H1 (cell line): ENCODE measurements at places on chromosomes 7 and 10. TPM values are rescaled to one million over a fixed set of nuclear protein-coding genes. Genes with fewer than 3 reads are reported as not detected.
A peak's percentile ranks its signal among the peaks of the same experiment; 100 is the strongest.

The TPK1 gene
- total RNA-seq = 1.8 and 2.7 TPM in 2 replicates

- H3K4me1 ChIP-seq = no peaks in the 10 kb centered on the region
- no peak overlapping the region for H3K27ac ChIP-seq
- H3K27me3 ChIP-seq = no peaks in the 10 kb centered on the region
- no peak overlapping the region for H3K4me3 ChIP-seq
These were observed 32.2 kb upstream of the ITGB8 start for GRCh38 chr7:20298486-20298901.

GRCh38 chr7:115749924-115750323 lies 280.6 kb downstream of the TFEC start:
- DNase-seq = no peak
- no peak overlapping the region for H3K4me3 ChIP-seq
- H3K4me1 ChIP-seq = no peaks in the 10 kb centered on the region
- H3K36me3 ChIP-seq = no peaks in the 10 kb centered on the region
- H3K27me3 ChIP-seq = no peaks in the 10 kb centered on the region

The PWWP2B gene
- total RNA-seq = 10.8 and 11.0 TPM in 2 replicates

DNA sequence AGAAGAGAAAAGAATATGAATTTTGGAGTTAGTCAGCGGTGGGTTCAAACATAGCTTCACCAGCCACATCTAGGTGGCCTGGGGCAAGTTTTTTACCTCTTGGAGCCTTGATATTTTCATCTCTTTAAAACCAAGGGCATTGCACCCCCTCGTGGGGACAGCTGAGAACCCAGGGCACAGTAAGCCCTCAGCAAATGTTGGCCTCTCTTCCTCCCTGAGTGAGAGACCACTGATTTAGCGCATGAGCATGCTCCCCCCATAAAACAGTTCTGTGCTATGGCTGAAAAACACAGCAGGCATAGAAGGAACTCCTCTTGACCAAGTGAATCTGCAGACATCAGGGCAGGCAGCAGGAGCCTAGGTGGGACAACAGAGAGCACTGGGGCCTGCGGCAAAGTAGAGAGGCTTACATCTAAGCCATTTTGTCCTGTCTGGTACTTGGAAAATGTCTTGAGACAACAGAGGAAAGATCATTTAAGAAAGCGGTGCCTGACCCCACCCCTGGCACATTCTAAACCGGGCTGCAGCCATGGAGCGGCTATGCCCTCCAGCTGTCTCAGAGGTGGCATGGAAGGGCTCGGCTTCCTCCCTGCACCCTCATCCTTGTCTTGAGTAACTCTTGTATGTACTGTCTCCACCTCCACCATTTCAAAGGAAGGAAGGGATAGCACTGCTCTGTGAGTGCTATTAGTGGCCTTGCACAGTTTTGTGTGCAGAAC lies 94.7 kb downstream of the ARHGAP22 start:
- DNase-seq = peak; percentile 49
- no peaks in the 10 kb centered on the region for H3K36me3 ChIP-seq
- H3K27me3 ChIP-seq = no peaks in the 10 kb centered on the region
- H3K4me1 ChIP-seq = peaks cover 4% of the 10 kb centered on the region; the same call in 1 of the 2 replicates
- no peak overlapping the region for H3K4me3 ChIP-seq
- H3K27ac ChIP-seq = no peak overlapping the region
